ENCODE measurements at places on chromosomes 3 and 15.

GRCh38 chr15:92907229-92907628 is 7.1 kb downstream of the CHD2 start:
- peak; percentile 65 for DNase-seq

DNA sequence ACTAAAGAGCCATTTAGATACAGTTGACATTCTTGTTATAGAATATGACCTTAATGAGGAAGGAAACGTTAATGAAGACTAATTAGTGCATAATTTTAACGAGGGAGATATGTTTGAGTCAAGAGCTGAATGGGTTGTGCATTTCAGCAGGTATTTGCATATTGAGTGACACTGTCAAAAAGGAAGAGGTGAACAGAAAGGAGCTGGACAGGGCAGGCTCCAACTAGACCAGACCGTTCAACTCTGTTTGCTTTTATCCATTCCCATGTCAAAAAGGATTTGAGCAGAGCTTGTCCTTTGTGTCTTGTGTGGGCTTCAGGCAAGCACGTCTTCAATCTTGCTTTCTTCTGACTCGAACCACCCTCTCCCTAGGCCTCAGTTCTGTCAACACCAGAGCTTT is 40.7 kb downstream of the B3GALNT1 start:
- no peak for DNase-seq

DNA sequence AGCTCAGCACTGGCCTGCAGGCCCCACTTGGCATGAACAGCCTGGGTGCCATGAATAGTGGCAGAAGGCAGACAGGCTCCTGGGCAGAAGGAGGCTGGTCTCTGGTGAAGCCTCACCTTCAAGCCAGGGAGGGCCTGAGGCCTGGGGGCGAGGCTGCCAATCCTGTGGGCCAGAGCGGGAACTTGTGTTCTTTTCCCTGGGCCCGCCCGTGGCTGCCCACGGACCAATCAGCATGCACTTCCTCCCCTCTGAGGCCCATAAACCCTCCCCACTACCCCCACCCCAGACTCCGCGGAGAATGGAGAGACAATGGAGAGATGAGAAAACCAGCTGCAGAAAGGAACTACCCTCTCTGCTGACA is 283.8 kb upstream of the ROBO1 start:
- DNase-seq = no peak

DNA sequence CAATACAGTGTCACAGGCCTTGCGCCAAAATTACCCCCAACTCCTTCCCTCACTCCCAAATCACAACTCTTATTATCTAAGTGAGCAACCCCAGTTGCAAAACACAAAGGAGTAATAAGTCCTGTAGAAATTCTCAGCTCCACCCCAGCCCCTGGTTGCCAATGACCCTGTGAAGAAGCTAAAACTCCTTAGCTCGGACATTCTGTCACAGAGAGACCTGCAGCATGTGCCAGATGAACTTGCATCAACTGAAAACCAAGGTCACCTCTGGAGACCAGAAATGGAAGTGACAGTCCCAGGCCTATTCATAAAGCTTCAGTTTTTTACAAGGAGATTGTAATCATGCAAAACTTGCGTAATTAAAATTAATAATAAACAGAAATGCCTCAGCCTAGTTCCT is 55.2 kb downstream of the RBPMS2 start:
- DNase-seq = no peak

DNA sequence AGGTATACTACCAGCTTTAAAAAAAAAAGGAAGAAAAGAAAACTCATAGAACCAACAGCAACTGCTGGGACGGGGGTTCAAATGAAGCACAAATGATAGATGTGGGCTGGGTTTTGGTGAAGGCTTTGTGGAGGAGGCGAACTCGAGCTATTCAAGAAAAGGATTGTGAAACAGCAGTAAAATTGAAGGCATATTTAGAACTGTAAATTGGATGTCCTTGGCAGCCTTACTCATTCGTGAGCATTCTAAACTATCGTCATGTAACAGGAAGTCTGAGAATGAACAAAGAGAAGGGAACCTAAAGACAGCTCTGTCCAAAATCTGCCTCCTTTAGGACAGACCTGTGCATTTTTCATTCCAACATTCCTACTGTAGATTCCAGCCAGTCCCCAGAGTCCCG is 97.8 kb downstream of the LARS2 start:
- DNase-seq = no peak

- DNase-seq = no peak
These were observed 8.0 kb downstream of the ZBTB20 start for GRCh38 chr3:115139072-115139471.

- no peak for DNase-seq
These were observed 385.5 kb downstream of the GBE1 start for GRCh38 chr3:81375921-81376320.

DNA sequence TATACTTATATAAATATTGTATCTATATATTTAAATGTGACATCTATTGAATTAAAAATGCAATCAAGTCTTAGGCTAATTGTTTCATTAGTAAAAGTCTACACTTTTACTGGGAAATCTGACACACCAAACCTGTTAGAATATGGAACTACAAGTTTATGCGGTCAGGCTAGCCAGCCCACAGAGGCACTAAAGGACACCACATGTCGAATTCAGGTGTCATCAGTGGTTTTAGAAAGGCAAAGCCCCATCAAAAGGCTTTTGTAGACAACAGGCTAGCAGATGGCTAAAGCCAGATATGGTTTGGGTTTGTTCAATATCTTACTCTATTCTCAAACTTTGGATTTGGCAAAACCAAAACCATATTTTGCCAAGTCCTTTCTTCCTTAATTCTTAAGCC is 411.0 kb downstream of the MECOM start:
- DNase-seq = no peak

DNA sequence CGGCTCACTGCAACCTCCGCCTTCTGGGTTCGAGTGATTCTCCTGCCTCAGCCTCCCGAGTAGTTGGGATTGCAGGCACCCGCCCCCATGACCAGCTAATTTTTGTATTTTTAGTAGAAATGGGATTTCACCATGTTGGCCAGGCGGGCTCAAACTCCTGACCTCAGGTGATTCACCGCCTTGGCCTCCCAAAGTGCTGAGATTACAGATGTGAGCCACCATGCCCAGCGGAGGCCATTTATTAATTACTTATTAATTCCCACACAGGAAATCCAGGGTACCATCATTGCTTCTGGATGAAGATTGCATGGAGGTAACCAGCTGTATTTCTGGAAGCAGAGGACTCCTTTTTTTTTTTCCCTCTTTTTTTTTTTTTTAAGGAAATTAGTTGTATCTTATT is 37.8 kb downstream of the MAP4 start:
- no peak for DNase-seq

DNA sequence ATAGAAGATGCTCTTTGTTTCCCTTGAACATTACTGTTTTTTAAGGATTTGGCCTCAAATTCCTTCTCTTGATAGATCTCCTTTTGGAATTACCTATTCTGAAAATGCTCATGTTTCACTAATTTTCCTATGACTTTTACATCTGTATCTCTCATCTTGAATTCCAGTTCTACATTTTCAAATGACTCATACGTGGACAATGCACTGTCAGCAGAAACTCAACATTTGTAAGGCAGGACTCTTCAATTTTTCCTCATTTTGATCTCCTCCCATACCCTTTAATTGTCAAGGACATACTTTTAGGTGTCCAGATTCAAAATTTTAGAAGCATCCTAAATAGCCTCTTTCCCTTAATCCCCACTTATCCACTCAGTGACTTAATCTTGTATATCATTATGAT is 341.0 kb upstream of the RASGRP1 start:
- no peak for DNase-seq

DNA sequence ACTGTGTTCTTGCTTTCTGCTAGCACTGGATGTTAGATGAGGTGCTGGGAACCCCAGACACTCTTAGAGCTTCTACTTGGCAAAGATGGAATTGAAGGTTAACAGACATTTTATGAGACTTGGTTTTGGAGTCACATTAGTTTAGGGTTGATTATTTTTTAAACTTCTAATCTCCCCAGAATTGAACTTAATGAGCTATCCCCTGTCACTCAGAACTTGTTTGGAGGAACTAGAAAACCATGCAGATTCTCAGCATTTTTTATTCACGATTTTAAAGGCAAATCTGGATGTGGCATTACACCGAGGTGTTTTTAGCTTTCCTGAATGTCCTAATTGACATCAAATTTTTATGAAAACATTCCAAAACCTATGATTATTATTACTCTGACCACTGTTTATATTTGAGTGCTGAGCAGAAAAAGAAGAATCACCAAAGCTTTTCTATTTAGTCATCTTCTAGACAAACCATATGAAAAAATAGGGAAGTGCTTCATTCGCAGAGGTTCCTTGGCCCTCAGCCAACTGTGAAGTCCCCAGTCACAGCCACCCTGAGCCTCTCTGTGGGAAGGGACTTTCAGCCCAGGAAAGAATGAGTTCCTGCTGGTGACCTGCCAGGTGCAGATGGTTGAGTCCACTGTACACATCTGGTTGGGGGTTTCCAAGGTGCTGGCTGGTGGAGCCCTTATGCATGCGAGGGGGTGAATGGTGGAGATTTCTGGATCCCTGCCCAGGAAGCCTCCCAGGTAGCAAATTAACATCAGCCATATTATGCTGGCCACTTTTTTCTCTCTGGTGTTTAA is 196.0 kb upstream of the TOPAZ1 start:
- no peak for DNase-seq

DNA sequence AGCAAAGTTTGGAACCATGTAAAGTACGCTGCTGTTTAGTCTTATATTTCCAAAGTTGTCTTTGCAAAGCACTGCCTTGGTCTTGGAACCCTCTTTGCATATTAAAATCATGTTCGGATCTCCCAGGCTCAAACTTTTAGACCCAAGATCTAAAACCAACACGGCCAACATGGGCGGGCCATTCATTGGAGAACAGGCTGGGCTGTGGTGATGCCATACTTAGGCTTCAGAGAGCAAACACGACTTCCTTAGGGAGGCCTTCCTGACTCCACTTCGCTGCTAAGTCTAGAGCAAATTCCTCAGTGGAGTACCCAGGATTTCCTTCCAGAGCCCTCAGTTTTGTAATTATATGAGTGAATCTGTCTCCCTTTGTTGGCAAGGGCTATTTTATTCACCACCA is 3.5 kb downstream of the MAN2C1 start:
- no peak for DNase-seq

GRCh38 chr3:156332304-156332703 is 211.9 kb downstream of the KCNAB1 start:
- DNase-seq = no peak

DNA sequence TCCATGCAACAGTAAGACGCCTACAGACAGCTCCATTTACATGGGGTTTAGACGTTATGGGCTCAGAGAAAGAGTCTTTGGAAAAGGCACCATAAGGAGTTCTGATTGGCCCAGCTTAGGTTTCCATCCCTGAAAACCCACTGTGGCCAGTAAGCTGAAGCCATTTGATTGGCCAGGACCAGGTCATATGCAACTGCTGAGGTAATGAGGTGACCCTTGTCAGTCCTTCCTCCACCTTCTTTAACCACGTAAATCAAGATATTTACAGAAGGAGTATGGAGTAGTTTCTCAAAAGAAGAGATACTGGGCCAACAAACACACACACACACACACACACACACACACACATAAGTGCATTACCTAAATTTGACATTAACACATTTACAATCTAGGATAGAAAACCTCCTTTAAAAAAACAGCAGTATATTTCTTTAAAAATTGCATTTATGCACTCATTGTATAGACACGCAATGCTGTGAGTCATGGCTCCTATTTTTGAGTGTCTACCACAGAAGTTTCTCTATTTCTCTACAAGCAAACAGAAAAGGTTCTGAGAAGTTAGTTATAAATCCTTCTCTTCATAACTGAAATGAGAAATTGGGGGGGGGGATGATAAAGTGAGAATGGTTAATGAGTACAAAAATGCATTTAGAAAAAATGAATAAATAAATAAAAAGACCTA is 16.3 kb upstream of the MB21D2 start:
- DNase-seq = peak; percentile 43
